NCI-H226 (cell line): ENCODE measurements at places on chromosomes 3 and 15.
A peak's percentile ranks its signal among the peaks of the same experiment; 100 is the strongest.

GRCh38 chr3:163890661-163891060 lies 1187.6 kb downstream of the SI start:
- DNase-seq: no peak

GRCh38 chr15:69983696-69984265 lies 113.9 kb downstream of the TLE3 start:
- DNase-seq: peak; percentile 54

- DNase-seq: no peak
Observed at GRCh38 chr15:66070220-66070934, 183.2 kb downstream of the MEGF11 start.

DNA sequence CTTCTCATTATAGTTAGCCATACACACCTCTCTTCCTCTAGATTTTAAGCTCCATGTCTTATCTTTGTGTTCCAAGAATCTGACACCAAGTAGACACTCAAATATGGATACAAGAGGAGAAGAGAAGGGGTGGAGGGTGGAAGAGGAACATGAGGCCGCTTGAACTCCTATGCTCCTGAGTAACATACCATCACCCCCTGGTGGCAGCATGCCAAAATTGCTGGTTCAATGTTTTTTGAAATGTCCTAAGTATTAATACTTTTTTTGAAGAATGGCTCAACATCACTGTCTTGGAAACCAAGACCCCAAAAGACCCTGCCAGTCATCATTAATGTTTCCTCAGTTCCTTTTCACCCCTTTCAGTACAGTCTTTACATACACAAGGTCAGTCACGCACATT lies 71.8 kb upstream of the HACD2 start:
- no peak for DNase-seq
